NCI-H345 (cell line): ENCODE measurements at places on chromosomes 16 and 17.

DNA sequence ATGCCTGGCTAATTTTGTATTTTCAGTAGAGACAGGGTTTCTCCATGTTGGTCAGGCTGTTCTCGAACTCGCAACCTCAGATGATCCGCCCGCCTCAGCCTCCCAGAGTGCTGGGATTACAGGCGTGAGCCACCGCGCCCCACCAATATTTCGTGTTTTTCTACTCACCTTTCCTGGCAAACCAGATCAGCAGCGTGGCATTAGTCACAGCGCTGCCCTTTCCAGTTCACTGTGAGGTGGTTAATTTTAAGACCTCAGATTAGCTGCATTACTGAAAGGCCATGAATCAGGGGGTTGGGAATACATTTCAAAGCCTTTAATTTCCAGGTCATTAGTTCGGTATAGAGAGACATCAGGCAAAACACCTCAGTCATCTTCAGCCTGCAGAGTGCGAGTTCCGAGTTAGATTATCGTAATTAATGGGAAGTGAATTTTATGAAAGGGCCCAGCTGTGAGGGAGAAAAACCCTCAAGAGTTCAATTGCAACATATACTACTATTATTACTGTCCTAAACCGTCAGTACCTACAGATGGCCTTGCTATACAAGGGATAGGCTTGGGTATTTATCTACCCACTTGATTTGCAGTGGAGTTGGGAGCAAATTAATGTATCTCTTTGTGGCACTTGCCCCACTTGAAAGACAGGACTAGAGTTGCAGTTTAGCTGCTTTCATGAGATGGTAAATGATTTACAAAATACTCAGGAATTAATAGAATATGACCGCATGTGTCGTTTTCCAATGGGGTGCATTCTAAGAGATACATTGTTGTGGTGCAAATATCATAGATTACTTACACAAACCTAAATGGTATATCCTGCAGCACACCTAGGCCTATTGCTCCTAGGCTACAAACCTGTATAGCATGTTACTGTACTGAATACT lies 2.1 kb upstream of the USP32 start:
- DNase-seq = no peak

- no peak for DNase-seq
Observed at GRCh38 chr17:21298983-21299519, 14.5 kb downstream of the MAP2K3 start.

DNA sequence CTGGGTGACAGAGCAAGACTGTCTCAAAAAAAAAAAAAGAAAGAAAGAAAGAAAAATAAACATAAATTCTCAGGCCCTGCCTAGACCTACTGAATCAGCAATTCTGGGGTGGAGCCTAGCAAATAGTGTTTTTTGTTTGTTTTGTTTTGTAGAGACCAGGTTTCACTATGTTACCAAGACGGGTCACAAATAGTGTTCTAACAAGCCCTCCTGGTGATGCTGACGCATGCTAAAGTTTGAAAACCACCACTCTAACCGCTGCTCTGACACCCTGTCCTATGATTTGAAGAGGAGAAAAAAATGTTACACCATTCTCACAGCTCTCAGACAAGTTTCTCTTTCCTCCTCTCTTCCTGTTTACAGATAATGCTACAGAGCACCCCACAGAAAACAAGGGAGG lies 1.5 kb downstream of the MRPL10 start:
- no peak for DNase-seq

GRCh38 chr16:85395207-85395912 lies 217.8 kb upstream of the GSE1 start:
- peak; percentile 90 for DNase-seq
